ENCODE measurements at places on chromosomes 2 and 18.

- peak; percentile 86 for DNase-seq
Measured at GRCh38 chr2:205685314-205686055, 3.2 kb downstream of the NRP2 start.

DNA sequence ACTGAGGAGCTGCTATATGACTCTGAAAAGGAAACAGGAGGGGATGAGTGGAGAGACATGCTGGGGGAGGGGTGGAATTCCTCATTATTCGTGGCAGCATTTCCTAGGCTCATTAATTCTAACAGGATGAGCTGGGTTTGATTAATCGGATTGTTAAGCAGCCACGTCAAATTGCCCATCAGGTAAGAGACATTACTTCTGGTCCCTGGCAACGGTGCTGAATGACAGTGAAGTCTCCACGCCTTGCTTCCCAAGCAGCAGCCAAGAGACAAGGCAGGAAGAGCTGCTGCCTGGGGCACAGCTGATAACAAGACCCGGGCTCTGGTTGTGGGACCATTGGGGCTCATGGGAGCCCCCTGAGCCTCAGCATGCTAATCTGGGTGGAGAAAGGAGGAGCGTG is 86.6 kb downstream of the MARCHF4 start:
- DNase-seq = no peak

DNA sequence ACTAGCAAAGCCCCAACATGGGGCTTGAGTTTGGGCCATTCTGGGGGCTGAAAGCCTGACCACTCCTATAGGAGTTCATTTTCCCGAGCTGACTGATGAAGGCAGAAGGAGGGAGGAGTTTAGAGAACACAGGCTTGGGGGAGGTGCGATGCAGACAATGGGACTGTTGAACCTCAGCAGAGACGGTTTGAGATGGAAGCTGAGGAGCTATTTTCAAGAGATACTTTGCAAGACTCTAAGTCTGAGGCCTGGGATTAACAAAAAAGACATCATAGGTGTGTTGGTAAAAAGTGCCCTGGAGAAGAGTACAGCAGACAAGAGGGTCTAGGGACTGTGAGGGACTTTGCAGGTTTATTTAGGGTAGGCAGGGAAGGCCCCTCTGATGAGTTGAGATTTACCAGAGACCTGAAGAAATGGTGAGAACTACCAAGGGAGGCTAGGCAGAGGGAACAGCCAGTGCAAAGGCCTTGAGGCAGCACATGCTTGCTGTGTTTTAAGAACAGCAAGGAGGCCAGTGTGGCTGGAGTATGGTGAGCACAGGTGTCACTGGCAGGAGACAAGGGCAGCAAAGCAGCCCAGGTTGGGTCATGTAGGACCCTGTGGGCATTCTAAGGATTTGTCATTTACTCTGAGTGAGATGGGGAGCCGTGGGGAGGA is 31.6 kb downstream of the PCBP1 start:
- no peak for DNase-seq

DNA sequence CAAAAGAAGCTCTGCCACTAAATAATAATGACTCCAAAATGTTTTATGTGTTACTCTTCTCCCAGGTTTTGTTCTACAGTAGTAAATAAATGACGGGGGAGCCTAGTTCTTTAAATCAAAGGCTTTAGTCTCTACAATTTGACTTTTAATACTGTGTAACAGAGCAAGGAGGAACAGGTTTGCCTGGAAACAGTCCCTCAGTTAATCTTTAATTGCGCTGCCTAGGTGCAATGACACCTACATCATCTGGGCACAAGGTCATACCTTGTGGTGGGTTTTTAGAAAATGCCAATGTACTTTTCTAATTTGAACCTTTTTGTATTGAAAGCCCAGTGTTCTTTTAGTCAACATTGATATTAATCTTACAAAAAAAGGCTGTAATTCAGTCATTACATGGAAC is 287.3 kb upstream of the SETBP1 start:
- no peak for DNase-seq

- no peak for DNase-seq
Measured at GRCh38 chr2:216644842-216645635, 11.8 kb downstream of the IGFBP2 start.

- no peak for DNase-seq
Measured at GRCh38 chr2:86087936-86088850, 17.5 kb downstream of the POLR1A start.

- DNase-seq = no peak
Measured at GRCh38 chr18:55219059-55219458, 259.8 kb upstream of the CCDC68 start.

DNA sequence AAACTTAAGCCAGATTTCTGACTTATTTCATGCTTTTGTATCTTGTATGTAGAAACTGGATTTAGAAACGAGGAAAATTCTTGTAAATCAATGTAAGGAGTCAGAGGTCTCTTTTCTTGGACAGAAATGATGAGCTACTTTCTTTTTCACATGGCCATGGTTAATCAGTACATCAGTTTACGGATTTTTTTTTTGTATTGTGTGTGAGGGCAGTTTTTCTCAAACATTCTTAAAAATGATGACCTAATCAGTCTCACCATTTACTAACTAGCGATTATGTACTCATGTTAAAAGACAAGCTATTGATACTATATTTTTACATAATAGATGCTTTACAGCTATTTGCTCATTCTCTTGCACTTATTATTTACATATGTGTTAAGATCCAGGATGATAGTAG is 165.2 kb upstream of the DOCK10 start:
- no peak for DNase-seq

DNA sequence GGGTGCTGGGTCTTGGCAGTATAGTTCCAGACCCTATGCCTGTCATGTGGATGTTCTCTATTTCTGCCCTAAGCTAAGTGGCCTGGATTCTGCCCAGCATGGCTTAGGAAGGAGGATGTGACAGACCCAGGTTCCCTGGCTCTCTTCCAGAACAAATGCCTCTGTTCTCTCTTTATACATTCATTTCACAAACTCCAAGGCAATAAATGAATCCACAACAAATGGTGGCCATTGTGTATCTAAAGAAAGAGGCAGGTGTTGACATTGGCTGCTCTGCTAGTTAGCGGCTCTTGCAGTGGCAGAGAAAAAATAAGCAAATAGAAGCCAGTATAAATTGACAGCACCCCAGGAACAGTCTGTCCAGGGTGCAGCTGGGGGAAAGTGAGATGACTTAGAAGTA is 298.6 kb downstream of the SUCLG1 start:
- DNase-seq = no peak

DNA sequence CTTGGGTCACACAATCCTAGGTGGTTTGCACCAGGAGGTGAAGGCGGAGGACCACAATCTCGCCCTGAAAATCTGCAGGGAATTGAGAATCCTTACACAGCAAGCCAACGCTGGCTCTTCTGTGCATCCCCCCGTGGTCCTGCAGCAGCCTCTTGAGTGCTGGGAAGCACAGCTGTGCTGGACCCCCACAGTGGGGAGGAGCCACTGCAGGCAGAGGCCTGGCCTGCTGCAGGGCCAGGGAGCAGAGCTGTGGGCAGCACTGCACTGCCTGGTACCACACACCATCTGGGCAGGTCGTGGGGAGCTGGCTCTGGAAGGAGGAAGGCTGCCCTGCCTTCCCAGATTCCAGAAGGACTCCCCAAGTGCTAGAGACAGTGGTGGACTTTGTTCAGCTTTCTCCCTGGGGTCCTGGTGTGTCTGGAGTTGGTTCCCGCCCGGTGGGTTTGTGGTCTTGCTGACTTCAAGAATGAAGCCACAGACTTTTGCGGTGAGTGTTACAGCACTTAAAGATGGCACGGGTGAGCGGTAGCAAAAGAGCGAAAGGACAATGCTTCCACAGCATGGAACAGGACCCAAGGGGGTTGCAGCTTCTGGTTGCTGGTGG is 106.3 kb downstream of the FAM168B start:
- no peak for DNase-seq

GRCh38 chr2:58557176-58557575 is 316.1 kb upstream of the FANCL start:
- DNase-seq = no peak

GRCh38 chr2:70905443-70906421 is 30.0 kb upstream of the ATP6V1B1 start:
- DNase-seq = no peak

DNA sequence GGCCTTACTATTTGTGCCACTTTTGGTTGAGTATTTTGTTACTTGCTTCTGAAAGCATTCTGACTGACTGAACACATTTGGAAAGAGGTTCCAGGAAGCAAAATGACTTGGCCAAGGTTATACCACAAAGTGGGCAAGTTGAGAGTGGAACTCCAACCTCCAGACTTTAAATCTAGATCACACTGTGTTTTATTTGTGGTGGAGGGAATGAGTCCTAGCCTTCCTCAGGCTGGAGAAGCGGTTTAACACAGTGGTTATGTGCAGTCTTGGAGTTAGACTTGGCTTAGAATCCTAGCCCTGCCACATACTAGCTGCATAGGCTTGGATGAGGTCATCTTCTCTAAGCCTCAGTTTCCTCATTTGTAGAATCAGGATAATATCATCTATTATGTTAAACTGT is 33.4 kb downstream of the PLEKHM3 start:
- DNase-seq = no peak

- DNase-seq = no peak
Measured at GRCh38 chr18:62151068-62151771, 35.6 kb downstream of the PIGN start.

GRCh38 chr18:58928386-58928785 is 63.7 kb downstream of the ZNF532 start:
- no peak for DNase-seq

GRCh38 chr18:44811572-44812125 is 131.0 kb downstream of the SETBP1 start:
- no peak for DNase-seq

GRCh38 chr18:22223254-22223964 is 54.0 kb downstream of the GATA6 start:
- peak; percentile 92 for DNase-seq

GRCh38 chr18:76354348-76354747 is 140.7 kb downstream of the ZNF516 start:
- DNase-seq = no peak

GRCh38 chr2:138423745-138424144 is 77.8 kb upstream of the SPOPL start:
- DNase-seq = no peak

GRCh38 chr18:59718464-59719157 is 21.4 kb upstream of the CCBE1 start:
- no peak for DNase-seq

GRCh38 chr2:43223521-43224001 is 2.8 kb downstream of the ZFP36L2 start:
- DNase-seq = no peak

DNA sequence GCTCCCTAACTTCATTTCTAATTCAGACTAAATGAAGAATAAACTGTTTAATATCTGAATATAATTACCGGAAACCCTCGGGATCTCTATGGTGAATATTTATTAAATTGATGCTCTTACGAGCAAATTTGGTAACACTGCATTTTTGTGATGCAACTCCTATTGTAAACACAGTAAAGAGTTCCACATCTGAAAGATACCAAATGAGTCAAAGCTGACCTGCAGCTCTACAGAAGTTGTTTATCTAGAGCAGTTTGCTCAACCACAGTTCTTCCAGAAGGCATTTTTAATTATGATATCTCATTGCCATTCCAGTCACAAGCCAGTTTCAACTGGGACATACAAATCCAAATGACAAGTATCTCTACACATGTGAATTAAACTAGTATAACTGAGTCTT is 129.7 kb downstream of the PKP4 start:
- DNase-seq = no peak

GRCh38 chr2:130842770-130843169 is 6.1 kb downstream of the ARHGEF4 start:
- DNase-seq = no peak

- DNase-seq = no peak
Measured at GRCh38 chr2:53067056-53067455, 700.5 kb upstream of the CHAC2 start.

DNA sequence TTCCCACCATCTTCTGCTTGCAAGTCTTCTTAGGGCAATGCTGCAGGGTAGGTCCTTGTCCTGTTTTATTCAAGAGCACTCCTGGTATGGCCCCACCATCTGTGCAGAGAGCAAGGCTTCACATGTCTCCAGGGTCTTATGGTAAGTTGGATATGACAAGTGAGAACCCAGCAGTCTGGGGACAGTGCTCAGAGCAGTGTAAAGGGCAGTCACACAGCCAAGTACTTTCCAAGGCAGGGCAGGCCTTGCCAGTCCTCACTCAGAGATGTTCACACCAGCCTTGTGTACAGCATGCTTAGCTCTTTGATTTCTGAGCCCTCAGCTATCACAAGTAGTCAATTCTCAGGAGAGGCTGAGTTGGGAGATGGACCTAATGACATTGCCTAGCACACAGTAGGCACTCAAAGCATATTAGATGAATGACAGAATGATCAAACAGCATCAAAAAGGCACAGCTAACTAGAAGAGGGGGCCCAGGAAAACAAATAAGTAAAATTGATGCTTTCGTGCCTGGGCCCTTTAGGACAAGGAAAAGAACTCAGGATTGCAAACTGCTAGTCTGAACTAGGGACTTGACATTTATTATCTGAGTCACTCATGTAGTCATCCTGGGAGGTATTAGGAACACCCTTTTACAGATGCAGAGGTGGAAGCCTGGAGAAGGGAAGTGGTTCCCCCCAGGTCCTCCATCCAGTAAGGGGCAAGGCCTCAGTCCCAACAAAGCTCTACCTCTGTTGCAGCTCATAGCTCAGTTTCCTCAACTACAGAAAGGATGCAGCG is 86.7 kb upstream of the CTAGE1 start:
- DNase-seq = no peak

GRCh38 chr2:204282081-204282480 is 263.2 kb upstream of the PARD3B start:
- no peak for DNase-seq

GRCh38 chr18:58545338-58546296 is 83.3 kb downstream of the ALPK2 start:
- DNase-seq = no peak

- no peak for DNase-seq
Measured at GRCh38 chr2:197973772-197974171, 169.4 kb downstream of the PLCL1 start.

GRCh38 chr2:216083464-216084281 is 2.0 kb downstream of the TMEM169 start:
- no peak for DNase-seq

- no peak for DNase-seq
Measured at GRCh38 chr2:196480653-196481323, 158.7 kb upstream of the CCDC150 start.

DNA sequence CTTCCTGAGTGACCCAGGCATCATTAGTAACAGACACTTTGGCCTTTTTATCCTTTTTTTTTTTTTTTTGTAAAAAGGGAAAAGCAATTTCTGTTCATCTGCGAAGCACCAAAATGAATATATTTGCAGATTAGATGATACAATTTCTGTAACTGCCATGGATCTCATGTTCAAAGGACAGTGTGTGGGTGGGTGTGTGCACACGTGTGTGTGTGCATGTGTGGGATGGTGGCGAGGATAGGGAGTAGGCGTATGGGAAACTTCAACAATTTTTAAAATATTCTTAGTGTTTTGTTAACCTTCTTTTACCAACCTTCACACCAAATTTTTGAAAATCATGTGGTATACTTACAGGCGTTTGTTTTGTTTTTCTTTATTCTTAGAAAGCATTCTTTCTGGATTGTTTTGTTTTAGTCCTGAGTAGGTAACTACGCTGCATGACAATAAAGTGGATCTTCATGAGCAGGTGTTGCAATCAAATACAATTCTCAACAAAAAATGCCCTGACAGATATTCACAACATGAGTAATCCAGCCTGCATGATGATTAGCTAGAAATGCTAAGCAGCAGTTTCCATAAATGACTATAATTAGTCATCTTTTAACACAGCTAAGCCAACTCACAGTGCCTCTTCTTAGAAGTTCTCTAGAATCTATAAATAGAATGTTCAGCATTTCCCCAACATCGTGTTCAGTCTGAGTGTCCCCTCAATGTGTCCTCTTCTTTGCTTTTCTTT is 53.5 kb upstream of the RMDN2 start:
- no peak for DNase-seq
